Fibroblast of the aortic adventitia (primary cell): ENCODE measurements at places on chromosomes 13 and 19.

DNA sequence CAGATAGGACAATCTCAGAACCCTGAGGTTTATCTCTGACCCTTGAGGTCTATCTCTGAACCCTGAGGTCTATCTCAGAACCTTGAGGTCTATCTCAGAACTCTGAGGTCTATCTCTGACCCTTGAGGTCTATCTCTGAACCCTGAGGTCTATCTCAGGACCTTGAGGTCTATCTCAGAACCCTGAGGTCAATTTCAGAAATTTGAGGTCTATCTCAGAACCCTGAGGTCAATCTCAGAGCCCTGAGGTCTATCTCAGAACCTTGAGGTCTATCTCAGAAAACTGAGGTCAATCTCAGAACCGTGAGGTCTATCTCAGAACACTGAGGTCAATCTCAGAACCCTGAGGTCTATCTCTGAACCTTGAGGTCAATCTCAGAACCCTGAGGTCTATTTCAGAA is 2.3 kb downstream of the TLE2 start:
- no peak for DNase-seq

DNA sequence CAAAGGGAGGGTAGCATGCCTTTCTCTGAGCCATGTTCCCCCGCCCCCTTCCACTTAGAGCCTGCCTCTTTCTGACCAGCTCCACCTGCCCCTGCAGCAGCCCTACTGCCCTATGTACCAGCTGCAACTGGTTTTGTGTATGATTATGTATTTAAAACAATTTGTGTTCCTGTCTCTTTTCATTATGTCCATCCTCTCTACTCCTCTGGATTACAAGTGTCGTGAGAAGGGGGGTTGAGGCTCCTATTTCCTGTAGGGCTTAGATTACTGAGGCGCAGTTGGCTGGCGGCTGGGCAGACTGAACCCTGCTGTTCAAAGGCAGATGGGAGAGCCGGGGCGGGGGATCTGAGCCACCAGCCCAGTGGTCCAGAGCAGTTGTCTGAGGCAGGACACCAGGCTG is 213.3 kb downstream of the KCNRG start:
- no peak for DNase-seq

GRCh38 chr19:48154003-48154402 is 16.1 kb downstream of the LIG1 start:
- no peak for DNase-seq

DNA sequence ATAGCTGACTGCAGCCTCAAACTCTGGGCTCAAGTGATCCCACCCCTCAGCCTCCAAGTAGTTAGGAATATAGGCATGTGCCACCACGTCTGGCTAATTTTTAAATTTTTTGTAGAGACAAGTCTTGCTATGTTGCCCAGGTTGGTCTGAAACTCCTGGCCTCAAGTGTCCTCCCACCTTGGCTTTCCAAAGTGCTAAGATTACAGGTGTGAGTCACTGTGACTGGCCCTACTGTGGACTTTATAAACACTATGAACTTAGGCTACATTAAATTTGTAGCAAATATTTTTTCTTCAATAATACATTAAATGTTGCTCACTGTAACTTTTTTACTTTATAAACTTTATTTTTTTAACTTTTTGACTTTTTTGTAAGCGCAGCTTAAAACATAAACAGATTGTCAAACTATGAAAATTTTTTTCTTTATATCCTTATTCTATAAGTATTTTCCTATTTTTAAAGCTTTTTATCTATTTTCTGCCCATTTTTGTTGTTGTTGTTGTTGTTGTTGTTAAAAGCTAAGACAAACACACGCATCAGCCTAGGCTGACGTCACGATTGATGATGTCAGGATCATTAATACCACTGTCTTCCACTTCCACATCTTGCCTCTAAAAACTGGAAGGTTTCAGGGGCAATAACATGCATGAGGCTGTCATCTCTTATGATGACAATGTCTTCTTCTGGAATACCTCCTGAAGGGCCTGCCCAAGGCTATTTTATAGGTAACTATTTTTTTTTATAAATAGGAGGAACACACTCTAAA is 204.2 kb downstream of the KLF5 start:
- no peak for DNase-seq

- no peak for DNase-seq
Measured at GRCh38 chr13:95023405-95023804, 277.8 kb downstream of the ABCC4 start.

DNA sequence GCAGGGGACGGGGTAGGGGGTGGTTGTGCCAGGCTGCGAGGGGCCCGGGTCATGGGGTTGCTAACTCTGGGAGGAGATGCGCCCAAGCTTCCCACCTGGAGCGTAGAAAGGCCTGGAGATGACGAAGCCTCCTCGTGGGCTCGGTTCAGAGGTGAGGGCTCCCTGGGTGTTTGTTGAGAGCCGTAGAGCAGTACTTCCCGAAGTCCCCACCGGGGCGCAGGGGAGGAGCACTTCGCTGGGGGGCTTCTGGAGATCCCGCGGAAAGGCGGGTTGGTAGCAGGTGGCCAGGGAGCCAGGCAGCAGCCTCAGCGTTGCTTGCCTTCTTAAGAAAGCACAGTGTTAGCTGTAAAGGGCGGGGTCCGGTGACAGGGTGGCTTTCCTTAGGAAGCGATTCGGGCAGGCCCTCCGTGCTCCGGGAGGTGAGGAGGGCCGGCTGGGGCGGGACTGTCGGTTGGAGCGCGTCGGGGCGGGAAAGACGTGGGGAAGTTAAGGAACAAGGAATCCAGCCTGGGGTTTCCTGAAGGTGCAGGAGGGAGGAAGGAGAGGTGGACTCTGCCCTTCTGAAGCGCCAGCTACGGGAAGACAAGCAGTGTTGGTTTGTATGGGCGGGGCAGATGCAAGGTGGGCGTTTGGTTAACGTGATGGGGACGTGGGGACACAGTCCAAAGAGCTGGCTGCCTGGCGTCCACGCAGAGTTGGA is 3.3 kb downstream of the VSTM2B start:
- DNase-seq, result no peak
